ENCODE measurements at places on chromosomes 2 and 18.

DNA sequence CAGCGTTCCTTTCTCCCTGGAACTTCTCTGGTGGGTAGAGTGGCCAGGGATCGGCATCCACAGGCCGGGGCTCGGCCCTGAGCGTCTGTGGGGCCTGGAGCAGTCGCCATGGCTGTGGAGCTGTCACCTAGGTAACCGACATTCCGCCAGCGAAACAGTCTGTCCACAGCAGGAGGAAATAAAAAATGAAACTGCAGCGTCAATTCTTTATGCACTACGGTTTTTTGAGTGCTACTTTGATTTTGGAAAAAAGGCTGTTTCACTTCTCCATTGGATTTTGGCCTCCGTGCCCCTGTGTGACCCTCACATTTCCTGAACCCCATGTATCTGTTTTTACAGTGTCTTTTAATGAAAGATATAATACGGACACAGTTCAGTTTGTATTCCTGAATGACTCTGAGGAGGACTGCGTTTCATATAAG, 163.4 kb downstream of the LDLRAD4 start:
- DNase-seq = no peak

DNA sequence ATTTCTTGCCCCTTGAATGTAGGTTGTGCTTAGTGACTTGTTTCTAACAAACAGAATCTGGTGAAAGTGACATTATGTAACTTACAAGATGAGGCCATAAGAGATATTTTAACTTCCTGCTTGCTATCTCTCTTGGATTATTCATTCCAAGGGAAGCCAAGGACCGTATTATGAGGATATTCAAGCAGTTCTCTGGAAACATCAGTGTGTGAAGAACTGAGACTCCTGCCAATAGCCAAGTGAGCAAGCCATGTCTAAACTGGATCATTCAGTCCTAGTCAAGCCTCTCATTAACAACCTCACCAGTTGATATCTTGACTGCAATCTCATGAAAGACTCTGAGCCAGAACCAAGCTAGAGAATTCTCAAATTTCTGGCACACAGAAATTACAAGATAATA, 765.1 kb upstream of the SLC8A1 start:
- no peak for DNase-seq

DNA sequence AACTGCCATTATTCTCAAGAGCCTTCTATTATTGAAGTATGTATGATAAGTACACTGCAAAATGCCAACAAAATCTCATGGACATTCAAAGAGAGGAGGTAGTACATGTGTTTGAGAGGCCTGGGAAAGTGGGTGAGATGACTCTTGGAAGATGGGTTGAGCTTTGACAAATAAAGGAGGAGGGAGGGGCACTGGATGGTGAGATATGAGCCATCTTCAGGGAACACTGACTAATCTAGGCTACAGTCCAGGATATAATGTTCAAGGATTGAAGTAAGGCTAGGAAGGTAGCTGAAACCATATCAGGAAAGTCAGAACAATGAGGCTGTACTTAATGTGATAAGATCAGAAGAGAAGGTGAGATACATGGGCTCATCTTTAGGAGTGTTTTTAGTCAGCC, 559.7 kb downstream of the ZEB2 start:
- DNase-seq = no peak

DNA sequence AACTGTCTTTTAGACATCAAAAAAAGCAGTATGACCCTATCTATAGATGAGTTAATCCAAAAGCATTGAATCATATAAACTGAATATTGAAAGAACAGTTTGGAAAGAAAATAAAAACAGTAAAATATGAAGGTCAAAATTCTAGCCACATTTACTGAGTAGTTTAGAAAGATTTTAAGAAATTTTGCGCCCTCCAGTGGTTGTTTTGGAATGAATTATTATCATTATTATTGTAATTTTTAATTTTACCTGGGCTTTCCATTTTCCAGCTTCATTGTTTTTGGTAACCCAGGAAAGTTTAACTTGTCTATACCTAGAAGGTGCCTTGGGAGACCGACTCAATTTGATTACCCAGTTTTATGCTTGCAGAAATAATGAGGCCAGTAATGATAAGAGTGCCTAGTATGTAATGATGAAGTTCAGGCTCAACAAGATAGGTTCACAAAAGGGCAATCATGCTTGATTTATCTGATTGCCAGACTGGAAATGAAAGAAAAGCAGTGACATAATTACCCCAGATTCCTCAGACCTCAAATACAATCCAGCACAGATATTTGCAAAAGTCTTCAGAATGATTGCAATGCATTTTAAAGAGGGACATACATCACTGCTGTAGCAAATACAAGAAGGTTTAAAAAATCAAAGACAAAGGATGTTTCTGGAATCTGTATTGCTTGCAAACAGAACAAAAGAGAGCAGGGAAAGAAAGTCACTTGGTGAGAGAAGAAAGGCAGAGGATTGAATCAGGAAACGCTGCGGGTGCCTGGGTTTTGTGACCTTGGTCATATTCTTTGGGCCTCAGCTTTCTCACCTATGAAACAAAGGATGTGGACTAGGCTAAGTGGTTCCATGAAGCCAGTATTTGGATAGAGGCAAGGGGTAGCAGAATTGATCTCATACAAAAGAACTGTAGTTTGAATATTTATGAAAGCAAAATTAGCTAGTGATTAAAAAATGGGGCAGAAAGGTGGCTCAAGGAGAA, 153.8 kb downstream of the MAP2 start:
- peak; percentile 32 for DNase-seq

DNA sequence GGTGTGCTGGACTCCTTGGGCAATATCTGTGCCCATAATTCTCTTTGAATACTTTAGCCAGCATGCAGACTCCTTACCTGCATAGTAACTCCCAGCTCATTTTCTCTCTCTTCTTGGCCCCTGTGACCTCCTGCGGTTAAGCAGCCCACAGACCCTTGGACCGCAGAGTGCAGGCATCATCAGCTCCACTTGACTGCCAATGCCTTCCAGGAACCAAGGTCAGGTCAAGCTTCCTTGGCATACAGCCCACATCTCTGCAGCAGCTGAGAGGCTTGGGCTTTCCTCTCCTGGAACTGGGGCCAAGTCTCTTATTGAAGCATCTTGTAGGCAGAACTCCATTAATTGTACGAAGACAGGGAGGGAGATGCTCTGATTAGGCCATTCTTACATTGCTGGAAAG, 130.1 kb upstream of the PIEZO2 start:
- no peak for DNase-seq

GRCh38 chr2:233108611-233109490, 48.7 kb downstream of the INPP5D start:
- DNase-seq = no peak

DNA sequence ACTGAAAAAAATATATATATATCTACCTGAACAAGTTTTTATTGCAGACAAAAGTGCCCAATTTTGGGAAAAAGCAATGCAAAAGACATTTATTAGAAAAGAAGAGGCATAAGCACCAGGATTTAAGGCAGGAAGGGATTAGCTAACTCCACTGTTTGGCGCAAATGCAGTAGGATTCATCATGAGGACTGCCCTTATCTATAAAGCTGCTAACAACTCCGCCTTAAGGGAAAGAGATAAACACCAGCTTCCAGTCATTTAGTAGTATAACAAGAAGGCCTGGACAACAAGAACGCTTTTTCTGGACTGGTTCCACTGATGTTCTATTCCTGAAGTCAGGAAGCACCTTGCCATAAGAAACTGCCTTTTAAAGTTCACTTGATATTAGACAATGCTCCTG, 52.9 kb upstream of the FSHR start:
- no peak for DNase-seq

DNA sequence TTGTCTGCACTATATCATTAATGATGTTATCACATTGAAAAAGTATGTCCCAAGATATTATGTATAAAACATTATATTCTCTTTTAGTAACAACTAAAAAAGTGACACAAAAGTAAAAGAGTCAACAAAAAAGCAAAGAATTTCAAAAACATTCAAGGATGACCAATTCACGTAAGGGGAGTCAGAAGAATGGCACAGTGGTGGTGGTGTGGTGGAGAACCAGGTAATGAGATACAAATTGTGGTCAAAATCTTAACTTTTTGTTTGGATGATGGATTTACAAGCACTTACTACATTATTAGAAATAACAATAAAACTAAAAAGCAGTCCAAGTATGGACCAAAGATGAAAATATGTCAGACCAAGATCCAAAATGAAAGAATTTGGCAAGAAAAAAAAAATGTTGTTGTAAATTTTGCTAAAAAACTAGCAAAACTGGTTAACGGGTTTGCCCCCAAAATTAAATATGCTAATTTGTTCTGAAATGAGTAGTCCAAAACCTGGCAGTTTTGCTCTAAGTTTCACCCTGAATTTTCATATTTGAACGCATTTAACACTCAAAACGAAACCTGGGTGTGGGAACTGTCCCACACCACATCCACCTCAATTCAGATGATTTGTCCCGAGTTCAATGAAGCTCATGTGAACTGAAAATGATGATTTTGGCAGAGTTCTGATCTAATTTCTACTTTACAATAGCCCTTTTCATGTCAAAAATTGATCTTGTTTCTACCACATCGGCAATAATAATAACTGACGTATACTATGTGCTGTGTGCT, 135.8 kb downstream of the IKZF2 start:
- DNase-seq = no peak

DNA sequence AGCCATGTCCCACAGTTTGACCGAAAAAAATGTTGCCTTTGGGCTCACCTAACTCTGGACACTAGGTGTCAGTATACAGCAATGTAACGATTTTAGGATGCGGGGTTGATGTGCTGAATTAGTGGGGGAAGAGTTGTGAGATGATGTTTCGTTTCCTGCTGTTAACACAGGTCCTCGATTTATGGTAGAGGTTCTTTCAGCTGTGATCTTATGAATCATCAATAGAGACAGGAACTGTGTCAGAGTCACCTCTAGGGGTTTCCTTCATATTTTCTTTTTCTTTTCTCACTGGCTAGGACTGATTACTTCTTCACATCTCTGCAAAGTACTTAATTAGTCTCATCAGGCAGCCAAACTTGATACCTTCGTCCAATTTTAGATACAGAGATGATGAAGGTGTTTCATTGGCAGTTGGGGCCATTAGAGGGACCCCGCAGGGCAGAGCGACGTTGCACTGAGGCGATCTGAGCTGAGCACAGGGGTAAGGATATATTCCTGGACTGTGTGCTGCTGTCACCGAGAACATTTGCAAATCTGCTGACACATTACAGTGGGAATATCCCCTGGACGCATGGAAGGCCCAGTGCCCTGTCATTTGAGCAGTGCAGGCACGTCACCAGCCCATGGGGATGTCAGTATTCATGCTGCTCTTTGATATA, 10.2 kb upstream of the MMADHC start:
- DNase-seq = peak; percentile 9

DNA sequence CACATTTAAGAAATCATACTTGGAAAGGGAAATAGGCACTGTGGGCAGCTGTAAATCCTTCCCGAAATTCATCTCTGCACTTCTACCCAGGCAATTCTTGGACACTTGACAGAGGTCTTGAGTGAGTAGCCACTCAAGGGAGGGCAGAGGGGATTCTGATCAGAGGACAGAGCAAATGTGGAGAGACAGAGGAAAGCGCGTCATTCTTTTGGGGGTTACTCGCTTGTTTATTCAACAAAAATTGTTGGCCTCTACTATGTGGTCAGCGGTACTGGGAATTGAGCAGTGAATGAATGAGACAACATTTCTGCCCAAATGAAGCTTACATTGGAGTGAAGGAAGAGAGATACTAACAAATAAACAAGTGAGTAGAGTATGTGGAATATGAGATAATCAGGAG, 41.4 kb upstream of the YES1 start:
- DNase-seq = no peak

DNA sequence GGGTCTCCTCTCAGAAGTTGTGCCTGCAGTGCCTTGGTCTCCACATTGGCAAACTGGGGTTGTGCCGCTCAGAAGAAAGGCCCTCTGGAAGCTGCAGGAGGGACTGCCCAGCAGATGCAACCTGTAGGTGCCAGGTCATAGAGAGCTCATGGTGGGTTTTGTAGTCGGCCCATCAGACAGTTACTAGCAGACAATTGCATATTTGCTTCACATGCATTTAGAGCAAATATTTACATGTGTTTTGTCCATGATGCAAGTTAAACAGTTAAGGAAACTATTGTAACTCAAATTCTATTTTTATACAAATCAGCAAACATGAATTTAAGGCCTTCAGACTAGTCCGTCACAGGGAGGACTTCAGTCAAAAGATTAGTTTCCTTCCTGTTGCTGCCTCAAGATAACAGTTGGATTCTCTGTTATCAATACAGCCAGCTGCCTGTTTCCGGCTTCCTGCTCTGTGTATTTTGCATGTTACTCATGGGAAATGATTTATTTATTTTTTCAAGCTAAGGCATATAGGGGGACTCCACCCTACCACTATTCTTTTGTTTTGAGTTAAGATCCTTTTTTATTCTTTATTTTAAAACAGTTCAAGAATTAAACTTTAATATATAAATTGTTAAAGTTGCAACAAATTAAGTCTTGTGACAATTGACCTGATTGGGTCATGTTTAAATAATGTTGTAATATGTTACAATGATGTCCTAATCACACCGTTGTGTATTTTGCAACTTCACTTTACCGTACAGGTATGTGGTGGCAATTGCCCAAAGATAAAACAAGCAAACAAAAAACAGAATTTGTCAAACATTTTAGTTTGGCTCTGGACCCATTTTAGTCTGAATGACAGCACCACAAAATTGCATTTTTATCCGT, 133.5 kb downstream of the SPTBN1 start:
- DNase-seq = no peak

- DNase-seq = no peak
Observed at GRCh38 chr2:68769586-68770270, 35.1 kb downstream of the ARHGAP25 start.

GRCh38 chr18:6132751-6133368, 237.5 kb upstream of the TMEM200C start:
- DNase-seq = no peak

DNA sequence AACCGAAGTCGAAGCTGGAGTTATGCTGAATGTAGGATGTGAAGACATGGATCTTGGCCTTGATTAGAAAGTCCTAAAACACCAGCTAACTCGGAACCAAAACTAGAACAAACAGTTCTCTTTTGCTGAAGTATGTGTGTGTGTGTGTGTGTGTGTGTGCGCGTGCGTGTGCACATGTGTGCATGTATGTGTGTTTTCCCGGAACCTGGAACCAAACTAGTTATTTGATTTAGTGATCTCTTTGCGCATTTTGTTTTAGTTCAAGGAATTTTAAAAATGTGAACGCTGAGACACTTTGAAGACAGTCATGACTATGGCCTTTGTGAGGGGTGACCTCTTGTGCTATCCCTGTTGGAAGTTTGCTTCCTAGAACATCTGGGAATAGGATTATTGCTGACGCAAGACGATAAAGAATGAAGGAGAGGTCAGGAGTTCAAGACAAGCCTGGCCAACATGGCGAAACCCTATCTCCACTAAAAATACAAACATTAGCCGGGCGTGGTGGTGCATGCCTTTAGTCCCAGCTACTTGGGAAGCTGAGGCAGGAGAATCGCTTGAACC, 23.8 kb downstream of the FHL2 start:
- DNase-seq = no peak

Measured in SHP77 (cell line).